ENCODE measurements at places on chromosomes 2 and 18.

GRCh38 chr18:65498605-65499004, 252.2 kb upstream of the CDH7 start:
- DNase-seq = no peak

DNA sequence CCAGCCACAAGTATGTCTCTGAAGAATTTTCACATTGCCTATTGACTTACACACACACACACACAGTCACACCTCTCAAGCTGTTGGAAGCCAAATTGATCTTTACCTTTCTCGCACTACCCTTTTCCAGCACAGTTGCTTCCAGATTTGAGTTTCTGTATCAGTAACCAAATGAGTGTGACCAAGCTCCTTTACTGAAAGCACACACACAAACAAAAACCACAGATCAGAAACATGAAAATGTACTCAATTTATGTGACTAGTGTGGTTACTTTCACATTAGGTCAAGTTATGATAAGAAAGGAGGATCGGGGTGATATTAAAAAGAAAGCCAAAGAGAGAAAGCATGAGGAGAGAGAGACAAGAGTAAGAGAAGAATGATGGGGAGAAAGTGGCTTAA, 993.9 kb upstream of the POU3F3 start:
- DNase-seq = no peak

DNA sequence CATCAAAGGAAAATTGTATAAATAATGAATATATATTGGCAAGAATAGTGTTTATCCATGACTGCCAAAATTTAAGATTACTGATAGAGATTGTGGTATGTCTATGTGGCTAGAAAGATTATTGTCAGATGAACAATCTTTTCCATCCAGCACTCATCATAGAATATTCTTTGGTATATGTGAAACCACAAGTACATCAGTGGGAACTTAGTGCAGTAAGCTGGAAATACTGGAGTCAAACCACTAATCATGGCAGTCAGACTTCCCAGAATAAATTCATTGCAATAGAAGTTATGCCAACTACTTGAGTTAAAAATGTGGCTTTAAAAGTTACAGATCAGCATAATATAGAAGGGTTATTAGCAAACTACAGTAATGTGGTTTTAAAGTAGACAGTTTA, 310.3 kb downstream of the GULP1 start:
- DNase-seq = no peak

GRCh38 chr2:66561645-66562303, 126.8 kb downstream of the MEIS1 start:
- DNase-seq = no peak

GRCh38 chr2:101546376-101547058, 71.6 kb upstream of the RFX8 start:
- DNase-seq = no peak

DNA sequence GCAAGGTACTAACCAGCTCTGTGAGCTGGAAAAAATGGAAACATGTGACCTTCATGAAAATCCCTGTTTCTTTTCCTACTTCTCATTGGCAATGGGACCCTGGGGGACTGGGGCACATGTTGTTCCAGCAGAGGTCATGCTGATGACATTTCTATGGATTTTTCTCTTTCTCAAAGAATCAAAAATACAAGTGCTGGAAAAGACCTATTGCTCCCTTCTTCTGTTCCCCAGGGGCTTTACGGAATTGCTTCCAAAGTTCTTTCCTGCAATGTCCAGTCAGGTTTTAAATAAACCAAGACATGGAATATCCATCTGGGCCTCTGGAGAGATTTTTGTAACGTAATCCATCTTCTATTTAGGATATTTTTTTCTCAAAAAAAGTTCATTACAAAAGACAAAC, 1006.1 kb upstream of the CELF4 start:
- no peak for DNase-seq

DNA sequence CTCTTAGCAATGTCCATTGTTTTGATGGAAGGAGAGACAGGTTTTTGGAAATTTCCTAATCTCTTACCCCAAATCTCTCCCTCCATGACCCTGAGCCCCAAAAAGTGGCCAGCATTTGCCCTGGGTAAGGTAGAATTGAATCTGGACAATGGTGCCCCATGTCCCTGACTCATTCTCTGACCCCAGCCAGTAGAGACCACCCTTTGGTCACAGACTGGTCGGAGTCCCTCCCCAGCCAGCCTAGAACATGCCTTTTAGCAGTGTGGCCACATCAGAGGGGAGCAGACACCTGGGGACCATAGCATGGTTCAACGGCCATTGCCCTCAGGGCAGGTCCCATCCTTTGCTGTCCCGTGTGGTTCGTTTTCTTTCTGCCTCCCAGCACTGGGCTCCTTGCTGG, 6.5 kb upstream of the NT5DC4 start:
- DNase-seq = no peak

- DNase-seq = no peak
These were observed 108.9 kb downstream of the THSD7B start for GRCh38 chr2:136874258-136874657.

- no peak for DNase-seq
These were observed 18.5 kb downstream of the PDCL3 start for GRCh38 chr2:100581277-100581612.

DNA sequence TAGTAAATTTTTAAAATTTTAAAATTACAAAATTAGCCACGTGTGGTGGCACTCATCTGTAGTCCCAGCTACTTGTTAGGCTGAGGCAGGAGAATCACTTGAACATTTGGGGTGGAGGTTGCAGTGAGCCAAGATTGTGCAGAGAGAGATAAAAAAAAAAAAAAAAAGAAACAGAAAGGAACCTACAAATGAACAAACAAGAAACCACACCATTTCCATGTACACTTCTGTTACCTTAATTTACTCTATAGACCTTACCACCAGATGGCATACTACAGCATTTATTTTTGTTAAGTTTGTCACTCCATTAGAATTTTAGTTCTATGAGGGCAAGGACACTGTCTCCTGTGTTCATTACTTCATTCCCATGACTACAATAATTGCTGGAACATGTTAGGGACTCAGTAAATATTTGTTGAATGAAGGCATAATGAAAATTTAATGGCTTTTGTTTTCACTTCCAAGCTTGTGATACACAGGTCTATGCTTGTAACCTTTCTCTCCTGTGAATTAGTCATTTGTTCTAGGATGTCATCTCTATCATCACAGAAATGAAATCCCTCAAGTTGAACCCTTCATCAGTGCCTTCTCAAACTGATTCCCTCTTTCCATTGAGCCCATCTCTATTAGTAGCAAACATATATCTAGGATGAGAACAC, 76.0 kb downstream of the ARHGAP15 start:
- DNase-seq = no peak

DNA sequence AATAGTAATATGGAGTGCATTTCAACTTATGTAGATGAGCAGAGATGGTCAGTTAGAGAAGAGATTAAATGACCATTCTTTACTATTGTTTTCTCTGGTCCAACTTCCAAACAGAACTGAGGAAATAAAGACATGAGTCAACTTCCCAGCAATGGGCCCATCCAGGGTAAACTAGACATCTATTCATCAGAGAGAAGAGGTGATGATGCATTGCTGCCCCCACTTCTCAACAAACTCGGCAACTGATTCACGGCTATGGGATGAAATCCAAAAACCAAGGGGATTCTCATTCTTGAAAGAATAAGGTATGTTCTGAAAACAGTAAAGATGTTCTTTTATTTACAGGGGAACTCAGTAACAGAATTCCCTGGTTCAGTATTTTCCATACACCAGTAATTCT, 190.7 kb downstream of the RDH14 start:
- no peak for DNase-seq

DNA sequence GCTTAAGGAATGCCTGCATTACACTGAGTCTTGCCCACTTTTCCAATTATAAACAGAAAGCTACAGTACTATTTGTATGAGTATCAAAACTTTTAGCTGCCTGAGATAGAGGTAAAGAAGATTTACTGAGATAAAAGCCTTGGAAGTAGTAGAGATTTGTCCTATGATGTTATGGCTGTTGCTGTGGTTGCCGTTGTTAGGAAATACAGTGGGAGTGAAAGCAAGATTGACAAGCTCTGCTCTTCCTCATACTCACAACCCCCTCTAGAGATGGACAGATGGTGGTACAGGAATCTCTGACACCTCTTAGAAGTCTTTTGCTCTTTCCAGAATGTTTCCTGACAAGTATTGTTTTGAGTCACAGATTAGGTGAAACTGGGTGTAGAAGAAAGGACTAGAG, 242.5 kb downstream of the RPIA start:
- no peak for DNase-seq

- DNase-seq = peak; percentile 61
These were observed 570 bp upstream of the ECEL1 start for GRCh38 chr2:232488097-232488711.

DNA sequence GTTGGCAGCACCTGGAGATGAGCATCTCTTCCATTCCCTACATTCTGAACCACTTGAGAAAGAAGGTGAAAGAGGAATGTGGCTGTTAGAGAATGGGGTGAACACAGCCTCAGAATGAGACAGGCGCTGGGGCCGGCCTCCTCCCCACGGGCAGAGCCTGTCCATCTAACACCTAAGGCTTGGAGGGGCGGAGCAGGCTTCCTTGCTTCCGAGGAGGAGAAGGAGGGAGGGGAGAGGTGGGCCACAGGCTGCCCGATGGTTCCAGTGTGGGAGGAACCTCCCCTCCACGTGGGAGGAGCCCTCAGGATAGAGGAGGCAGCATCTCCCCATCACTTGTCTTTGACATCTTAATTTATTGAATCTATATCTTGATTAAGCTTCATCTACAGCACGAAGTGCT, 68.6 kb downstream of the CIB4 start:
- DNase-seq = peak; percentile 32

DNA sequence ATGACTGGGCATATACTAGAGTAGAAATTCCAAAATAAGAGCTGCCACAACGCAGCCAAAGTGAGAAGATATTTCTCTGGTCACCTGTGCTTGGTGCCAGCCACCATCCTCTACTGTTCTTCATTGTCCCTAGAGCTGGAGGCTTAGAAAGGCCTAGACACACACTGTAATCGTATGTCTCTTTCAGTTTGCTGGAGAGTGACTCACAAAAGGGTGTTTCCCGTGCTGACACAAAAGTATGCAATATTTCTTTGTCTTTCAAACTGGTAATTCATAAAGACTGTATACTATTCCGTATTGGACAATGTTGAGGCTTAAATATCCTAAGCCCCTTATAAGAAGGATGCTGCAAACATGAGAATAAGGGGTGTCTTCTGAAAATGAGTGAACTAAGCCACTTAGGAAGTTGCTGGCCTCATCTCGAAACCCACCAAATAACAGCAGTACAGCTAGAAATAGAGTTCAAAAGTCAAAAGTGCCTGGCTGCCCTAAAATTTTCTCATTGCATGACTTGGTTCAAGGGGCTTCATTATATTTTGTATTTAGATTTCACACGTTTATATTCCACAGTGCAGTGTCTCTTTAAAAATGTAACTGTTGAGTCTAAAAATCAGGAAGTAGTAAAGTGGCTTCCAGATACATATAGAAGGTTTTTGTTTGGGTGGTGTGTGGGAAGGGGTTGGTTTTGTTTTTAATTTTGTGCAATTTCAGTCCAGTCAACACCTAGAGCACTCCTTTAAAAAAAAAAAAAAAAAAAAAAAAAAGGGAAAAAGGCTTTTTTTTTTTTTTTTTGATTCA, 601.1 kb downstream of the ARHGAP15 start:
- no peak for DNase-seq

DNA sequence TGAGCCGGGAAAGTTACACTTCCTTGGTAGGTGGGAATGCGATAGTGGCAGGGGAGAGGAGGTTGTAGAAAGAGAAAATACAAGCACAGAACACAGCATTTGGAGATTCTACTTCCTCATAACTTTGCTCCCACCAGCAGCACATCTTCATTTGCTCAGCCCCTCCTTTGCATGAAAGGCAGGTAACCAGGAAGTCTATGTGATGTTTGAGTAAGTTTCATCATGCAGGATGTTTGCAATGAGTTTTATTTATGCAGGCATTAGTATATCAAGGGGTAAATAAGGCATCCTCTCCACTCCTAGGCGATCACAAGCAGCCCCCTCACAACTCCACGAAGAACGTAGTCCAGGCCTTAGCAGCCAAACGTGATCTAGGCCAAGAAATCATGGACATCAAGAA, 5.0 kb downstream of the RNF152 start:
- DNase-seq = no peak

DNA sequence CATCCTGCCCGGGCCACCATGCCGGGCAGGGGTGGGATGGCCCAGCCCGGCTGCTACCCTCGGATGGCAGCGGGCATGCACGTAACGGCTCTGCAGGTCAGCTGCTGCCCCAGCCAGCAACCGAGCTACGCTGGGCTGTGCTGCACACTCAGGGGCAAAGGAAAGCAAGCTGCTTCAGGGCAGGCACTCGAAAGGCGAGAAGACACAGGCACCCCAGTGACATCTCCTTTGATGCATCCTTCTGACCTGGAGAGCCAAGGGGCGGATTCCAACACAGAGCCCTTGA, 8.8 kb downstream of the HDAC4 start:
- DNase-seq = no peak

- no peak for DNase-seq
These were observed 74.0 kb upstream of the LHCGR start for GRCh38 chr2:48829569-48829968.

GRCh38 chr18:37778417-37779165, 213.0 kb upstream of the CELF4 start:
- DNase-seq = peak; percentile 93

GRCh38 chr2:234763002-234763873, 188.6 kb upstream of the SH3BP4 start:
- DNase-seq = no peak

DNA sequence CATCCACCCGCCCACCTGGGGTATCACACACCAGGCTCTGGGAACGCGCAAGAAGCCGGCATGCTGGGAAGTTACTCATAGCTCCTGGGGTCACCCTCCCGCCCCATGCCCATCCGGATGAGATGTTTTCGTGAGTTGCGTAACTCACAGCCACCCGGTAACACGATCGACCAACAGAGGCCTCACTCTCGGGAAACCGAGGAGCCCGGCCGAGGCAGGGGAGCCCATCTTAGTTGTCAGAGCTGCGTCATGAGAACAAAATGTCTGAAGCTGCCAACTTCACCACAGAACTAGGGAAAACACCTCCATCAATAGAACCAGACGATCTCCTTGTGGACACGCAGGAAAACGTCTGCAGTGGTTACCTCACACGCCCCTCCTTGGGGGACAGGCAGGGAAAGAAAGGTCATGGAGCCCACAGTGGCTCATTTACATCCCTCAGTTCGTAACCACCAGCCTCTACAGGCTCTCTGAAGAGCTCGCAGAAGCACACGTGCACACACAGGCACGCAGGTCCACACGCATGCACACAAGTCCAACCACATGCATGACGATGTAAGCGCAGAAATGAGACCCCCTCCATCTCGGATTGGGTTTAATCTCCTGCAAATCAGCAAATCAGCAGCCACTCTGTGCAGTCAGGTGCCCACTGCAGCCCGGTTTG, 26.2 kb downstream of the ADI1 start:
- no peak for DNase-seq

GRCh38 chr2:186748354-186748753, 54.5 kb downstream of the FAM171B start:
- no peak for DNase-seq

DNA sequence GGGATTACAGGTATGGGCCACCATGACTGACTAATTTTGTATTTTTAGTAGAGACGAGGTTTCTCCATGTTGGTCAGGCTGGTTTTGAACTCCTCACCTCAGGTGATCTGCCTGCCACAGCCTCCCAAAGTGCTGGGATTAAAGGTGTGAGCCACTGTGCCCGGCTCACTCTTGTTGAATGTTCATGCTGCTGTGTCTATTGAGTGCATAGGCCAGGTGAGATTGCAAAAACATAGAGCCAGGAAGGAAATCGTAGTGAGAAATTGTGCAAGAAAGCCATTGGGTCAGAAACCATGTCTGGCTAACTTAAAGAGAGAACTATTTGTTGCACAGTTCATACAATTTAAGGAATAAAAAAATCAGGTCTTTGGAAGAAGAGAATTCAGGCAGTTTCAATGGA, 45.5 kb upstream of the FZD5 start:
- DNase-seq = no peak

- no peak for DNase-seq
These were observed 63.9 kb downstream of the AOX1 start for GRCh38 chr2:200649724-200650123.
